ENCODE measurements at places on chromosomes 3 and 15.

DNA sequence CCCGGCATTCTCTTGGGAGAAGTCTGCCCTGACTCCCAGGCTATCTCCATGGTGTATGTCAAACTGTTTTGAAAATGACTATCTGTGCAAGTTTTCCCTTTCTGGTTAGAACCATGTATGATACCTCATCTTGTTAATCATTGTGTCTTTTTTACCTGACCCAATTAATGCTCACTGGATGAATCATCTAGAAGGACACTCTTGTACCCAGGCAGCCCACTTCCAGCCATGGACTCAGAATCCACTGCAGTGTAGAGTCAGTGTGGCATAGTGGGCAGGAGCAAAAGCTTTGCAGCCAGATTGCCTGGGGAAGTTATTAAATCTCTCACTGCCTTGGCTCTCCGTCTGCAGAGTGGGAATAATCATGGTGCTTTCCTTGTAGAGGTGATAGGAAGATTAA lies 1.2 kb downstream of the FAM3D start:
- DNase-seq = no peak

DNA sequence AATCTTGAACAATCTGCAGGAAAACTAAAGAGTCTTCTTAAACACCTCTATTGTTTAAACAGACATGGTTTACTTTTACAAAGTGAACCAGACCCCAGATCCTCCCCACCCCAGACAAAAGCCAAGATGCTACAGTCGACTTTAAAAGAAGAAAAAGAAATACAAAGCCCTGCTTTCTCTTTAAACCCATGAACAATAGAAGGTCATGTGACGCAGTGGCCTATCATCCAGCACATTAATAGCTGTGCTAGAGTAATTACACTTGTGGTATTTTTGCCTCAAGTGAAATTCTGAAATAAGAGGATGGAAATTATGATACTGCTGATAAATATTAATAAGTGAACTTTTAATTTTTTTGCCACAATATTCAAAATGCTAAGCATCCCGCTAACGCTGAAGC lies 613.4 kb downstream of the FOXP1 start:
- no peak for DNase-seq

- DNase-seq = no peak
Measured at GRCh38 chr15:77822631-77823230, 190.0 kb upstream of the LINGO1 start.

DNA sequence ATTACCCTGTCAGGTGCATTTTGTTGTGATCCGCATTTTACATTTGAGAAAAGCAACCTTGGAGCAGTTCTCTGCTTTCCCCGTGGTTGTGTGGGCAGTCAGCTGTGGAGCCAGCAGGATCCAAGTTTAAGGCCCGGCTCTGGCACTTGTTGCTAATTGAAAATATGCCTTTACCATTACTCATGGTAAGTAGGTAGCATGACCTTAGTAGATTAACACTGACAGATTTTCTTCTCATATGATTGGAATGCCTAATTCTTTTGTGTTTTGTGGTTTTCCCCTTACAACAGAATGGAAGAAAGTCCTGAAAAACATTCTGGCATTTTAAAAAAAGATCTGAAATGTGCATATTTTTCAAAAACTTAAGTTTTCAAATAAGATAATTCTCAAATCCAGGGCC lies 246.5 kb upstream of the LRRN1 start:
- DNase-seq = no peak

DNA sequence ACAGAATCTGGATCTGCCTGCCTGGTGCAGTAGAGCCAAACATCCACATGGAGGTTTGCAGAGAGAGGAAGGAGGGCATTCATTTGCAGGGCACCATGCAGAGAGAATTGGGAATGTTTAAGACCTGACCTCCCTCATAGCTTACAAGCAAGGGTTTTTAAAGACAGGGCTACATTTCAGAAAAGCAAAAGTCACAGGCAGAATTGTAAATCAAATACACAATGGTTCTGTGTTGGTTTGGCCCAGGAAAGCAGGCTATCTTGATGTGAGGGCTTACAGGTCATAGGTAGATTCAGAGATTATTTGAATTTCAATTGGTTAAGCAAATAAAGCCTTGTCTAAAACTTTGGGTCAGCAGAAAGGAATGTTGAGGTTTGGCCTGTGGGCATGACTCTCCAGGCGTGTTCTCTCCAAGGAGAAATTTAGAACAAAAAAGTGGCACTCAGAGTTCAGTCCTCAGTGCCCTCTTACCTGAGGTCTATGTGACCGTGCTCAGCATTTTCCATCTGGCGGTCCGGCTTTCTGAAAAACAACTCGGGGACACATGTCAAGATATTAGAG lies 91.5 kb downstream of the CD47 start:
- DNase-seq = no peak

DNA sequence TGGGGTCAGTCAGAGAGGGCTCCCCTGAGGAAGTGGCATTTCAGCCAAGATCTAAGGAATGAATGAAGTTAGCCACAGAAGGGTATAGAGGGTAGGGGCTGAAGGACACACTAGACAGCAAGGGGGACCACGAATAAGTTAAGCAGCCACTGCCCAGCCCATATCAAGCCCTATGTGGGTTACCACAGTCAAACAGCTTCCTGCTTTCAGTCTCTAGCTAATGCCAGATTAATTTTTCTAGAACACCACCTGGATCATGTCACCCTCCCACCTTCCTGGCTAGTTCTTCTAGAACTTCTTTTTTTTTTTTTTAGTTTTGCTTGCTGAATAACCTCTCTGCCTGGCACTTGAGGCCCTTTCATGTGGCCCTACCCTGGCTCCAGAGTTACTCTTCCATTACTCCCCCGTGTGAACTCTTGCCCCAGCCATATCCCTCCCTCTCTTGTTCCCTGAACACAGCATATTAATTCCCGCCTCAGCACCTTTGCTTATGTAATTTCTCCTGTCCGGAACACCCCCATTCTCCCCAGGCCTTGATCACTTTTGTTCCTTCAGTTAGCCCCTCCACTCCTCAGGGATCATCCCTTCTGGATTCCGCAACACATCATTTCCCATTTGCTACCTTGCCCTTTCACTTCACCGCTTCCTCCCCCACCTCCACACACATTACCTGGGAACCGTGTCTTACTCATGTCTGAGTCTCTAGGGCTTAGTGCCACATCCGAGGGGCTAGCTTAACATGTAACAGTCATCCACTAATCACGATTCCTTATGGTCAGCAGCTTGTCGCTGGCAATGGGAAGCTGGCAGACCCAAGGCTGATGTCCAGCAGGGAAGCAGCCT lies 20.6 kb upstream of the BNC1 start:
- DNase-seq = no peak

DNA sequence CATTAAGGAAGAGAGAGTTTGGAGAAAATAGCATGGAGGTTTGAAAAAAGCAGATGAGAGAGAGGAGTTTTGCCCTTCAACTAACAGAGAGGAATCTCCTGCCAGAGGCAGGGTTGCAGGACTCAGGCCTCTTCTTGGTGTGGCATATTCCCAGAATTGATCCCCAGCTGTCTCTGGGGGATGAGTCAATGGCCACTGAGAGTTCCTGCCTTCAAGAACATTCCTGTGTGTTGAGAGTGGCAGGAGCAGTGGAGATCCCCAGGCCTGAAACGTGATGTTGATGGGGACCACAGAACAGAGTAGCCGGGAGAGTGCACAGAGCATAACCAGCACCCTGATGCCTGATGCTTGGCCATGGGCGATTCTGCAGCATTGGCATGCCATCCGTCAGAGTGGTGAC lies 348.4 kb upstream of the THBS1 start:
- no peak for DNase-seq

DNA sequence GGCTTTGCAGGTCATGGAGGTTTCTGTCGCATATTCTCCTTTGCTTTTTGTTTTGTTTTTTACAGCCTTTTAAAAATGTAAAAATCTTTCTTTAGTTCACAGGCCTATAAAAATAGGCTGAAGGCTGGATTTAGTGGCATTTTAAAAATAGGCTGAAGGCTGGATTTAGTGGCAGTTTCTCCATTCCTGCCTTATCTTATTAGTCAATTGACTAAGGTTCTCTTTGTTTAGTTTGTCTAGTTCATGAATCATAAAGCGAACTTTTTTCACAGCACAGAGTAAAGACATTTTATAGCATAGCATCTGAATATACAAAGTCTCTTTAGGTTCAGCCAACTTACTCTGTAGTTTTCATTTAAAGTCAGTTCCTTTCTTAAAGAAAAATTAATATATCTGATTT lies 31.4 kb downstream of the AP4E1 start:
- DNase-seq = no peak

- DNase-seq = no peak
Measured at GRCh38 chr15:89851673-89852341, 37.2 kb upstream of the ANPEP start.

DNA sequence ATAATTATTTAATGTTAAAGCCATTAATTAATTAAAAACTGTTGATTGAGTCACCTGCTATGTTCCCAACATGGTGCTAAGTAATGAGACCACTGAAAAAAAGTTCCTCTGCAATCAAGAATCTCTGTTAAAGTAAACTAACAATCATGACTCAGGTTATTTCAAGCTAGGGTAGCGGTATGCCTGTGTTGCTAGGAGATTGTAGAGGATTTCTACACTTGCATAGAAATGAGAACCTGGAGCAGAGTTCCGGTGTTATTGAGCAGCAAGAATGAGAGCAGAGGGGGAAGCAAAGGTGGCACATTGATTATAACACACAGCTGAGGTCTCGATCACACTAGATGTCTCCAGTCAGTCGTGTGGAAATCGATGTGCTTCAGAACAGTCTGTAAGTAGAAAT lies 41.4 kb downstream of the C3orf85 start:
- no peak for DNase-seq

GRCh38 chr3:130820976-130821375 lies 72.9 kb upstream of the ATP2C1 start:
- DNase-seq = no peak

DNA sequence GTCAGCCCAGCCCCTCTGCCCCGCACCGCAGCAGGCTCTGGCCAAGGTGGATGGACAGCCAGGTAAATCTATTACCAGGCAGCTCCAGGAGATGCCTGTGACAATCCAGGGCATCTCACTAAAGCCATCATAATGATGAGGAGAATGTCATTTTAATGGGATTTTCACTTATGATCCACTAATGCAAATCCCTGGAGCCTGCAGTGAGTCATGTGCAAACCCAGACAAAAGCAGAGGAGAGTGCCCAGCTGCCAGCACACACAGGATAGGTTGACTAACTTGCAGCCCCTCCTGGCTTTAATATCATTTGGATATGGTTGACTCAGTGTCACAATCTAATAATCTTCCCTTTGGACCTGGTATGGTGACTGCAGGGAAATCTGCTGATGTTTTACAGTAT lies 206.9 kb upstream of the TRIM42 start:
- no peak for DNase-seq

DNA sequence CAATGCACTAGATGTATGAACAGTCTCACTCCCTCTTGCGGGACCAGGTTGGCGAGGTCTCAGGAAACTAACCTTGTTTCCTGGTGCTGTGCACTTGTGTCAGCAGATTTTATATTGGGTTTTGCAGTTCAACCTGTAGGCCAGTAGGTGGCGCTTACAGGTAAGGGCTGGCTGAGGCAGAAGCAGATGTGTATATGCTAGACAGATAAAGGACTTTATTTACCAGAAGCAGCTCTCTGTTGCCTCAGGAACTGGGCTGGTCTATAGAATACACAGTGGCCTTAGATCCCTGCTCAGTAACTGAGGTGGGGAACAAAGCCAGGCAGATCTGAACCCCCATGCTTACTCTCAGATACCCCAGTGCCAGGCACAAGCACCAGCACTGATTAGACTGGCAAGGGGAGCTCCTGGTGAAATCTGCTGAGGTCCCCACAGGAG lies 296.8 kb downstream of the DOCK3 start:
- DNase-seq = peak; percentile 26

DNA sequence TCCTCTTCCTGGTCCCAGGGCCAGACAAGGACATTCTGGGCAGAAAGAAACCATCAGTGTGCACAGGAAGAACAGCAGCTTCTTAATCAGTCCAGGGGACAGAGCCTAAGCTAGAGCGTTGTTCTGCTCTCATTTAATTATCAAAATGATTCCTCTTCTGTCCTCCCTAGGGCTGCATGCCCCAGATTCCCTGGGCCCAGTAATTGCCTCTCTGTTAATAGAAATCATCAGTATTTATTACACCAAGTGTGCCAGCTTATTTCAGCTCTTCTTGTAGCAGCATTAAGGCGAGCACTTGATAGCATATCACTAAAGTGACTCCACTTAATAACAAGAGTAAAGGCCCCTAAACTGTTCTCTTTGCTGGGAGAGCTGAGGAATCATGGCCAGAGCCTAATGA lies 72.1 kb downstream of the WDR76 start:
- no peak for DNase-seq

DNA sequence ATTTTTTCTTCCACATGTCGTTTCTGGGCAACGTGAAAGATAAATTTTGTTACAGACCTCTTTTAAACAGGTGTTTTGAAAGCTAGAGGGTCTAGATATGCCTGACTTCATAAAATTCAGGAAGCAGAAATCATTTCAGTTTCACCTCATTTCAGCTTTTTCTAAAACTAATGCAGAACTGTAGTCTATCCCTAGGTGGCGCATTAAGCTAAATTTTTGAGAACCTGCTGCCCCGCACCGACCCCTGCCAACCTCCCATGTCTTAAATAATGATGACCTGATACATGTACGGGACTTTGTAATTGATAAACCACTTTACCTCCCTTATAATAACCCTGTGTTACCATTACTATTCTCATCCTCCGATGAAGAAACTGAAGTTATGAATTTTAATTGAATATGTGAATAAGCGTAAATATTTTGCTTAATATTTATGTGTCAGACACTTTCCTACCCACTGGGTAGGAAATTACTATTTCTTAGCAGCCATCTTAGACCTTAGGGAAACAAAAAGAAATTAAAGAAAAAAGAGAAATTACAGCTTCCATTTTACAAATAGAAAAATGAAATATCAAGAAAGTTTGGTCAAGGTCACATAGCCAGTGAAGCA lies 78.7 kb upstream of the GCNT3 start:
- no peak for DNase-seq

DNA sequence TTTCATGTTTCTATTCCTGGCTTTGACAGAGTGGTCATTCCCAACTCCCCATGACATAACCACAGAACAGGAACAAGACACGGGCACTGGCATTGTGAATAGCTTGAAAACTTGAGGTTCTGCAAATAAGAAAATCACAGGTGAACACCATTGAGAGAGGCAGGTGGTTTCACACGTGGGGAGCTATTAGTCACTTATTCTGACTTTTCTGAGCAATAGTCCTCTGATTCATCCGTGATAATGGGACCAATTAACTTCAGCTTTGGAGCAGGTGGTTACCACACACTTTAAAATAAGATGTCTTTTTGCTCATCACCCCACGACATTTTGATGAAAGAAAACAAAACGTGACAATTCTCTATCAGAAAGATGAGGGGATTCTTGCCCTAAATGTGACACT lies 224.7 kb downstream of the KLF13 start:
- DNase-seq = no peak

GRCh38 chr15:28960979-28961378 lies 75.2 kb downstream of the APBA2 start:
- DNase-seq = no peak

GRCh38 chr15:62549345-62549970 lies 384.4 kb upstream of the C2CD4B start:
- DNase-seq = no peak

GRCh38 chr3:141330235-141330634 lies 38.1 kb upstream of the ZBTB38 start:
- DNase-seq = no peak

GRCh38 chr15:29449136-29449535 lies 179.5 kb upstream of the NSMCE3 start:
- no peak for DNase-seq

GRCh38 chr15:62486041-62486440 lies 321.0 kb upstream of the C2CD4B start:
- DNase-seq = no peak

Measured in activated T-cell treated with anti-CD3 and anti-CD28 coated beads for 1 hour (primary cell).